ENCODE measurements at places on chromosomes 2 and 18.

GRCh38 chr2:17171446-17172049 lies 346.7 kb downstream of the RAD51AP2 start:
- DNase-seq = no peak

DNA sequence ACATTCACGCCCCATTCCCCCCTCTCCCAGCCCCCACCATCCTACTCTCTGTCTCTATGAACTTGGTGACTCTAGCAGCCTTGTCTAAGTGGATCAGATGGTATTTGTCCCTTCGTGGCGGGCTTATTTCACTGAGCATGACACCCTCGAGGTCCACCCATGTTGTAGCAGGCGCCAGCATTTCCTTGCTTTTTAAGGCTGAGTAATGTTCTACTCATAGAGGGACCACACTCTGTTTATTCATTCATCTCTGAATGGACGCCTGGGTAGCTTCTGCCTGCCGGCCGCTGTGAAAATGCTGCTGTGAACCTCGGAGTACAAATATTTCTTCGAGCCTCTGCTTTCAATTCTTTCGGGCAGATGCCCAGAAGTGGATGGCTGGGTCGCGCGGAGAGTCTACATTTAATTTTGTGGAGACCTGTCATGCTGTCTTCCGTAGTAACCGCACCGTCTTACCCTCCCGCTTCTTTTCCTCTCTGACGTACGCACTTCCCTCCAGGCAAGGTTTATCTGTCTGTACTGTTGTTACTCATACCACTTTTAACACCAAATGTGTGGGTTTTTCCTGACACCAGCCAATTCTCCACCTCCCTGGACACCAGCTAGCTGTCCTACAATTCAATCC lies 5.6 kb downstream of the CROCC2 start:
- no peak for DNase-seq

- DNase-seq = no peak
Observed at GRCh38 chr2:241182126-241182525, 6.4 kb upstream of the ANO7 start.

DNA sequence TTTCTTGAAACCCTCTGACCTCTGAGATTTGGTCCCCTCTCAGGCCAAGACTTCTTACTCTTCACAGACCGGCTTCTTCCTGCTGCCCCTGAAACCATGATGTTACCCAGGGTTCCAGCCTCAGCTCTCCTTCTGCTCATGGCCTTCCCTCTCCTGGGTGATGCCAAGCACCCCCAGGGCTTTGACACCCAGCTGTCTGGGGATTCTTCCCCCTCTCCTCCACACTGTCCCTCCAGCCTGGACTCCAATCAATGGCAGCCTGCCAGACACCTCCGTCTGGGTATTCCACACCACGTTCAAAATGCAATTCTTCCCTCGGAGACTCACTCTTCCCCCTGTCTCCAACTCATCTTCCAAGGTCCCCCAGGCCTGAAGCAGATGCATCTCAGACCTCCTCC lies 25.0 kb downstream of the SPP2 start:
- no peak for DNase-seq

DNA sequence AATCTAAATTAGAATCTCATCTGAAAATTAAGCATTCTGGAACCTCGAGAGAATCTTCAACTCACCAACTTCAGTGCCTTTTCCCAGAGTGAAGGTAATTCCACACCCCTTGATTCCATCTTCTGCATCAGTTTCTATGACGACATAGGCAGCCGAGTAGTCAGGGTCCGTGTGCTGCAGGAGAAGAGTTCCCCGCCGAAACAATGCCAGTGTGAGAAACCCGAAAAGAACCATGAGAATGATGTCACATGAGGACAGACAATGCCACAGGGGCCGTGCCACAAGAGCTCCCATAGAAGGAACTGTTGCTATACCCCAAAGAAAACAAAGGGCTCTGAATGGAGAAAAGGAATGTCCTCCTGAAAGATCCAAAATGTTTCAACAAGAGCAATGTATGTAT lies 6.0 kb downstream of the ENOSF1 start:
- no peak for DNase-seq

- no peak for DNase-seq
Observed at GRCh38 chr2:37847792-37848191, 77.3 kb upstream of the RMDN2 start.

DNA sequence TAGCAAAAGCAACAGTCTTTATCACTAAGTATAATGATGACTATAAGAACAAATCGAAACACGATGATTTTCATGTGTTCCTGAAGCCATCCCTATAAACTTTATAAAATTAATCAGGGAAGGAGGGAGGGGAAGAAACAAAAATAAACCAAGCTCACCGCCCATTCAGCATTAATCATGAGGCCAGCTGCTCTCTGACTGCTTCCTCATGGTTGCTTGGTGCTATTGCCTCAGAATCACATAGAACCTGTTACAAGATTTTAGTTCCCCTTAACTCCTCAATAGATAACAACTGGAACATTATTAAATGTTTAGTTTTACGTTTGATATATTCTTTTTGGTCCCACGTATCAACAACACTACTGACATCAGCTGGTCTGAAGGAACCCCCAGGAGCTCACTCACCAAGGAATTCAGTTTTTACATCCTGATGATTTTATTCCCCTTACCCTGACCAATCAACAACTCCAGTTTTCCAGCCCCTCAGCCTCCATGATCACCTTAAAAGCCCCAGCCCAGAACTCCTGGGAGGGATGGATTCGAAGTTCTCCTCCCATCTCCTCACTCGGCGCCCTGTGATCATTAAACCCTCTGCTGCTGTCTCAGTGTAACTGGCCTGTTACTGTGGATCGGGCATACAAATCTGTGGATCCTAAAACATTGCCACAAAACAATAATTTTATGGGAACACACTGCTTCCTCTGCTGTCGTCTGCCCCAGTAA lies 10.6 kb upstream of the HNRNPLL start:
- DNase-seq = no peak

DNA sequence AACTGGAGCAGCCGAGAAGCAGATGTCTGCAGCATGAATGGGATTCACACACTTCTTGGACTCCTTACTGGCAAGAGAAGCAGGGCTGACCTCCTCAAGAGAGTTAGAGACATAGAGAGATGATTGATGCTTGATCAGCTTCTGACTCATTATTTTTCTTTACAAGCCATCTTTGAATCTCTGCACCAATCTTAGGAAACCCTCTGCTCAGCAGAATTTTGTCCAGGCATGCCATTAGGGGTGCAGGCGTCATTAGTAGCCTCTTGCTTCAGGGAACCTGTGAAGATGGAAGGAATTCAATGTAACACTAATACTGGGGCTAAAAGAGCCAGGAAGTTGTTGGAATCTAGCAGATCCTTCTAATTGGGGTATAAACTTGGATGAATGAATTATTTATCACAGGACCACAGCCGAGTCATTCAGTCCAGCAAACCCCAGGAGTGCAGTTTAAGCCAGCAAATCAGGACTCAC lies 151.8 kb downstream of the MGAT5 start:
- no peak for DNase-seq

DNA sequence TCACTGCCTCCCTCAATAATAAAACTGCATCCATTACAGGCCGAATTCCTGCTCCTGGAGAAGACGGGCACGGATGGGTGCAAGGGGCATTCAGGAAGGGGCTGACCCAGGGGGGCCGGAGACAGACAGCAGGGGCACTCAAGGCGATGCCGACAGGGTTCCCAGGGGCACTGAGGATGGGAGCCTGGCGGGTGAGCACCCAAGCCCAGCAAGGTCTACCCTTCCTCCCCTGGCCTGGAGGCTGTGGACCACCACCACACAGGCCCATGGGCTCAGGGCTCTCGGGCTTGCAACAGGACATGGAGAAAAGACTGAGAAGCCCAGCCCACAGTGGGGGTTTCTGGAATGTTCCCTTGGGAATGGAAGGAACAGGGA lies 104.7 kb upstream of the ODC1 start:
- no peak for DNase-seq

DNA sequence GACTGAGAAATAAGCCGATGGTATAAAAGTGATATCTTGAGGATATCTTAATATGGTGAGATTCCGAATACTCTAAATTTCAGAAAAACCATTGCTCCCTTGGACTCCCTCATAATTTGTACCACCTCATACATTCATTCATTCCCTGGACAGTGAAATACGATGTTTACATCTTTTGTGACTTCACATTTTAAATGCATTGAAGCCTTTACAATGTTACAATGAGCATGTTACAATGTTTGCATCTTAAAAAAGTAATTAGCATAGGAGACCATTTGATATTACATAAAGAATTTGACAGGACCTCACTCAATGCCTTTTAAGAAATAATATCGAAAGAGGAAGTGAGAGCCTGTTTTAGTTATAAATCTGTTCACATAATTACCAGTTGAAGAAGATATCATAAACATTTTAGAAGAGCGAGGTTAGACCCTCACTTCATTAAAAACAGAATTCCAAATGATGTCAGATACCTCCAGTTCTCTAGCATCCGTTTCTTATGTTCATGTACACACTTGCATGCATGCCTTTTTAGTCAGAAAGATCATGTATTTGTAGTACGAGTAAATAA lies 372.0 kb downstream of the ARHGAP15 start:
- DNase-seq = no peak

DNA sequence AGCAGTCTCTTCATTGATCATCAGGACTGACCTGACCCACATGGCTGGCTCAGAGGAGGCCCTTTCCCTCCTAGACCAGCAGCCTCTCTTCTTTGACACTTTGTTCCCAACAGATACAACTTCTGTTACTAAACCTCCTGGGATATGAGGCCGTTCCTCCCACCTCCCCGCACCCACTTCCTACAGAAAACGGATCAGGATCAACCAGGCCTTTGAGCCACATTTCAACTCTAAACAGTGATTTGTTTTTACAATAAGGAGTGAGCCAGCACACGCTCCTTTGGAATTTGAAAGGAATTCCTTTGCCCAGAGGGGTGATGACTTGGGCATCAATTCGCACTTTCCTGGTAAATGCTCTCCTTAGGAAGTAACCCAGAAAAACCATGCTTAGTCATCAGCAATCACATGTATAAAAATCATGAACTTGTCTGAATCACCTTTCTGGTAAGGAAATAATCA lies 180.4 kb downstream of the FAM124B start:
- DNase-seq = no peak

Data from cerebellar nuclear complex (tissue), 1 donor.